ENCODE measurements at places on chromosomes 6 and 20. TPM values are rescaled to one million over a fixed set of nuclear protein-coding genes. Genes with fewer than 3 reads are reported as not detected.

DNA sequence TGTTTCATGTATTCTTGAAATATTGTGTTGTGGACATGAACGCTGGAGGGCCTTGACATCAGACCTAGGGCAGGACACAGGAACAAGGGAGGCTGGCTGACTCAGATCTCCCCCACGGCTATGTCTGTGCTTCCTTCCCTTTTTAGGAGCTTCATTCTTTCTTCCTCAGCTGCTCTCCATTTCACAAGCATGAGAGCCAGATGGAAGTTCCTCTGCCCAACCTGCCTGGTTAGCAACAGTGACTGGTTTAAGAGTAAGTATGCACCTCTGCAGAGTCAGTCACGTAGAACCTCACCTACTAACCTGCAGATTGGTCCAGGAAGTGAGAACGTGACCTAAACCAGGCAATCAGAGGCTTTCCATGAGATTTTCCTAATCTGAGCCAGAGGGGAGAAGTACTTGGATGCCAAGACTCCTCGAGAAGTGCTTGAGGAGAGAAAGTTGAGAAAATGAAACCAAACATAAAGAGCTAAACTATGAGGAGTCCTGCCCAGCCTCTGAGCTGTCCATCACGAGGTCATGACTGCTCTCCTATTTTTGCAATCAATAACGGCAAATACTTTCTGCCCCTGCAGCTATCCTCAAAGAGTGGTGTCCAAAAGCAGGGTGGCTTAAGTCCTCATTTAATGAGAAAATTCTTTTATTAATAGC, 465.2 kb upstream of the CITED2 start:
- DNase-seq: peak; percentile 68

DNA sequence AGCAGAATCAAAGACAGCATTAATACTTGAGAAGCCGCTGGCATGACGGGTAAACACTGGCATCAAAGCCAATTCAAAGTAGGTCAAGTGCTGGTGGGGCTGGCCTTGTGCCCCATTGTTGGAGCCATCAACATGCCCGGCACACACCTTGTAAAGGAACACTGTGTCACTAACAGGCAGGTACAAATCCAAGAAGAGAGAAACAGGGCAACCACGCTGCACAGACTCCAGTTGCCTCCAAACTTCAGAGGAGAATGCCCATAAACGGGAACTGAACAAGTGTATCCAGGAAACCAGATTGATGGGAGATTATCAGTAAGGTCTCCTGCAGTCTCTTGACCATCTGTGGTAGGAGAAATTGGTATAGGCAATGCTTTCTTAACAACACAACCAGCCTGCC, 127.0 kb upstream of the STXBP5 start:
- DNase-seq: peak; percentile 85

GRCh38 chr6:20252311-20252710, 40.0 kb upstream of the MBOAT1 start:
- DNase-seq: no peak

DNA sequence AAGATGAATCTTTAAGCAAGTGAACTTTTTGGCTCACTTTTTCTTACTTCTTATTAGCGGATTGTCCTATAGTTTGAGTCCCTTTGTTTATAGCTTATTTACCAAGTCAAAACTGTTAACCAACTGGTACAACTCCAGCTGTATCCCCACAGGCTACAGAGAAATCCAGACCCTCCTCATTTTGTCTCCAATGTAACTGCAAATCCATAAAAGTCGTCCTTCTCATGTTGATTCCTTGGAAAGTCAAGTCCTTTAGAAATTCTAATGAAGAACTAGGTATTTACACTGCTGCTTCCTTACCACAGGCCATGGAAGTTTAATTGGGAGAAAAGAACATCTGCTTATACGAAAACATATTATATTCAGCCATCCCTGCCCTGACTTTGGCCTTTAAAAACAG, 729.1 kb upstream of the NRSN1 start:
- DNase-seq: no peak

DNA sequence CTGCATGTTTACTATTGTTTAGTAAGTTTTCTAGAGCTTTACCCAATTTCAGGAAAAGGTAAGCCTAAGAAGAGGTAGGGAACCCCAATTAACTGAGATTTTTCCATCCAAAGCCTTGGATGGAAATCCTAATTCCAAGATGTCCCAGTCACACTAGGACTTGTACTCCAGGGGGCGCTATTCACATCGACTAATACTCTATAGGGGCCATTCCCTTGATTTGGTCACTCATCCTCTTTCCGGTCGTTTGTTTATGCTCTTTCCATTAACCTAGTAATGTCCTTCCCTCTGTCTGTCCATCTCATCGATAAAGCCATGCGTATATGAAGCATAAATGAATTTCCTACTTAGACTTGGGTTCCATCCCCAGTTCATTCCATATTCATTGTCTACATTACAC, 80.8 kb upstream of the FUCA2 start:
- DNase-seq: no peak

DNA sequence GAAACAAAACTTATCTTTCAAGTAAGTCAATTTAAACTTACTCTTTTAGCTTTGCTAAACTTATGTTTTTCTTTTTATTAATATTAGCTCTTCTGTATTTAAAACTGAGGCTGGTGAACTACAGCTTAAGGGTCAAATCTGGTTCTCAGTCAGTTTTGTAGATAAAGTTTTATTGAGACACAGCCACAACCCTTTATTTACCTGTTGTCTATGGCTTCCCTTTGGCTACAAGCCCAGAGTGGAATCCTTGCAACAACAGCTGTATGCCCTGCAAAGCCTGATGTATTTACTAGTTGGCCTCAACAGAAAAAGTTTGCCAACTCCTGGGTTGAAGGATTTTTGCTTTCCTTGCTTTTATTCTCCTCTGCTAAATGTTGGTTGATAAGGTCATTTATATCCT, 491.4 kb upstream of the RNF217 start:
- no peak for DNase-seq

DNA sequence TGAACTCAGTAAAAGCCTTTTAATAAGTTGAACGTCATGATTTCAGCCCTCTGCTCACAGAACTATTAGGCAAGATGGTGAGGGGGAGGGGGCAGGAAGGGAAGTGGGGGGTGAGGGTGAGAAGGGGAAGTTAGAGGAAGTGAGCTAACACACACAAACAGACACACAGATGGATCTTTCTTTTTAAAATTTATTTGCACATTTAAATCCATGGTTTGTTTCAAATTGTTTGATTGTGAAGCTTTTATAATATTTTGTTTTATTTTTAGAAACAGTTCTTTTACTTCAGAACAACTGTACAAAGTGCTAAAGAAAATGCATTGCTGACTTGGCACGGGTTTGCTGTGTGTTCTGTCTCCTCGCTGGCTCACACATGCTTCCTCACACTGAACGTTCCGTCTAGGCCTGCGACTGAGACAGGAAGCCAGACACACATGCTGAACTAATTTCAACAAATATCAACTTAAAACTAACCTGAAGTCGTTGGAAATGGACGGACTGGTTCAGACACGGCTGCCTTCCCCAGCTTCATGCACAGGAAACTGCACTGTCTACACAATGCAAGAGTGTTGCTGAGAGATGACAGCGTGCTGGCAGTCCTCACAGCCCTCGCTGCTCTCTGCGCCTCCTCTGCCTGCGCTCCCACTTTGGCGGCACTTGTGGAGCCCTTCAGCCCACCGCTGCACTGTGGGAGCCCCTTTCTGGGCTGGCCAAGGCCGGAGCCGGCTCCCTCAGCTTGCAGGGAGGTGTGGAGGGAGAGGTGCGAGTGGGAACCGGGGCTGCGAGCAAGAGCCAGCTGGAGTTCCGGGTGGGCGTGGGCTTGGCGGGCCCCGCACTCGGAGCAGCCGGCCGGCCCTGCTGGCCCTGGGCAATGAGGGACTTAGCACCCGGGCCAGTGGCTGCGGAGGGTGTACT, 8.1 kb upstream of the ZBP1 start:
- peak; percentile 64 for DNase-seq

DNA sequence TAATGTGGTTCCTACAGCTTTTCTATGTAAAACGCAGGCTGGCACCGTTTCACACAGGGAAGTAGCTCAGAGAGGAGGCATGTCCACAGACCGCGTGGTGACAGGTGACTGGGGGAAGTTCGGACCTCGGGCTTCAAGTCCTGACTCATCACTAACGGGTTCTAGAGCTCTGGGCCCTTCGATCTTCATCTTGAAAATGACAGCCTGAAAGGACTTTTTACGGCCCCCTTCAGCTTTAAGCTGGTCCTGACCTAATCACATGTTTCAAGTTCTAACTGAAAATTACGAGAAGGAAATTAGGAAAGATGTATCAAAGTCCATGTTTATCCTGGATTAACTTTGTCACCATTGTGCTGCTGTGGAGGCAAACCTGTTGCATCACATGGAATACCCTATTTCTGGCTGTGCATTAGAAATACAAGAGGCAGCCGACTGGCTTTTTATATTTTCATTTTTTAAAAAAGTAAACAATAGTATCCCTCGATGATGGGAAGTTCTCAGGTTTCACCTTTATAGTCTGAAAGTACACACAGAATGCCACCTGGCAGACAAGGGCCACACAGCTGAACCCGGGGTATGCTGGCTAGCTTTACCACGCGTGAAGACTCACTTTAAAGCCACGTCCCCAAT, 2.0 kb downstream of the MAN1A1 start:
- DNase-seq: peak; percentile 74

- DNase-seq: no peak
These were observed 220.5 kb downstream of the SYNE1 start for GRCh38 chr6:152416652-152417051.

DNA sequence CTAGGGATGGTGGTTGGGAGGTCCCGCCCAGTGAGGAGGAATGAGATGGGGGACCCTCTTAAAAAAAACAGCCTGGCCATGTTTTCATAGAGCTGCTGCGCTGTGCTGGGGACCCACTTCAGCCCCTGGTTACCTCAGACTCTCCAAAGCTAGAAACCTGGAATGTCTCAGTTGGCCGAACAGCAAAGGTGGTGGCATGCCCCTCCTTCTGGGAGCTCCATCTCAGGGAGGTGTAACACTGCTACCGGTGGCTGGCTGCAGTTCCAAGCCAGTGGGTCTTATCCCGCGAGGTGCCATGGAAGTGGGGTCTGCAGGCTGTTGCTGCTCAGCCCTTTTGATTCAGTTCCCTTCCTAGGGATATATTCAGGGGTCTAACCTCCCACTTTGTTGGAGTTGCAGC, 35.7 kb upstream of the TFB1M start:
- DNase-seq: no peak

- DNase-seq: no peak
These were observed 113.7 kb upstream of the F13A1 start for GRCh38 chr6:6434151-6434550.

GRCh38 chr6:35505999-35506412, 6.7 kb downstream of the TULP1 start:
- no peak for DNase-seq

DNA sequence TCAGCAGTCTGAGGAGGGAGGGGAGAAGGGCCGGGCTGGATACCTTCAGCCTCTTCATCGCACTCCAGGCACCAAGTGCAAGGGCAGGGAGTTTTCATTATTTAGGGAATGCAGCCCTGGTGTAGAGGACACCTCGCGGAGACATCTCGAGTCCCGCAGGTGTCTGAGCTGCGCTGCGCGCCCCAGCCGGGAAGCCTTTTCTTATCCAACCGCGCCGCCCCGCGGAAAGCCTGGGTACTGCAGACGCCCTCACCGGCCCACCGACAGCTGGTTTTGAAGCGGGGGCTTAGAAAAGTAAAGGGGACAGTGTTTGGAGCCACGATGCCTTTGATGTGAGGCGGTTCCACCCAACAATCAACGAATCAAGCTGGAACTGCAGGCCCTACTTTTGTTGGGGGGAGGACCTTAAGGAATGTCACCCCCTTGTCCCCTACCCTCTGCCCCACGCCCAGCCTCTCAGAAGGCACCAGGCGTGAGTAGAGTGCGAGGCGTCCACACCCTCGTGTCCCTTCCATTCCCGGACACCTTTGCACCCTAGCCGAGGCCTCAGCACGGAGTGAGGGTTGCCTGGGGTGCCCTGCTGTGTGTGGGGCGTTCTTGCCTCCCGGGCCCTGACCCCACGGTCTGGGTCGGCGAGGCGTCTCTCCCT, 8.6 kb downstream of the NKX2-2 start:
- DNase-seq: peak; percentile 87

DNA sequence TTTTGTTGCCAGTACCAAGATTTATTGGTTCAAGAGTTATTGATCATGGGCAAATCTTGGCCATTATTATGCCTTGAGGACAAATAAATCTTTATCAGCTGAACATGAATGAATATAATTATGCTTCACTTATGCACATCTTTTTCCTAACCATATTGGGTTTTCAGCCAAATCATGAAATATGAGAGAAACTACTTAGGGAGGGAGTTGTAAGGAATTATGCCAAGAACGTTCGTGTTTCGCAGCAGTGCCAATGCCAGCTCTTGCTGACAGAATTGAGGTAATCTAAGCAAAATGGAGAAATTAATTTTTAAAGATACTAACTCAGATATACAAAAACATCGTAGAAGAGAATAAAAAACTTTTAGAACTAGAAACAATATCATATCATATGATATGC, 301.1 kb upstream of the SASH1 start:
- DNase-seq: no peak

DNA sequence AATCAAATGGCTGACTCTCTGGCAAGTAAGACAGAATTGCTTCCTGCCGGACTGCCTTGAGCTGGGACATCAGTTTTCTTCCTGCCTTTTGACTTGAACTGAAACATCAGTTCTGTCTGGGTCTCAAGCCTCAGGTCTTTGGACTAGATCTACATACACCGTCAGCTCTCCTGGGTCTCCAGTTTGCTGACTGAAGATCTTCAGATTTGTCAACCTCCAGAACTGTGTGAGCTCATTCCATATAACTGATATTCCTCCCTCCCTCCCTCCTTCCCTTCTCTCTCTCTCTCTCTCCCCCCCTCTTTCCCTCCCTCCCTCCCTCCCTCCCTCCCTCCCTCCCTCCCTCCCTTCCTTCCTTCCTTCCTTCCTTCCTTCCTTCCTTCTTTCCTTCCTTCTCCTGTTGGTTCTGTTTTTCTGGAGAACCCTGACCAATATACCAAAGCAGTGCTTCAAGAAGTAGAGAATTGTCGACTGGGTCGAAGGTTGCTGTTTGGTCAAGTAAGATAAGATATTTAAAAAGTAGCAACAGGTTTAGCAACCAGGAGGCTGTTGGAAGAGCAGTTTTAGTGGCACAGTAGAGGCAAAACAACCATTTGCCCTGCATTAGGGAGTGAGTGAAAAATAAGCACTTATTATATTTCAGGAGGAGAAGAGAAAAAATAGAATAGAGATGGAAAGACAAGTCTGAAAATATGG, 33.1 kb upstream of the CMTR1 start:
- DNase-seq: no peak

Gene CD93
- total RNA-seq: 160 TPM

Gene RSPH4A
- 0.72 TPM for total RNA-seq

Gene SMIM26
- total RNA-seq: 59.5 TPM

Gene LY86
- total RNA-seq: 13.8 TPM

Gene TAB2
- total RNA-seq: 65.8 TPM

Gene TFEB
- total RNA-seq: 40.3 TPM

Gene ZBTB24
- 8.5 TPM for total RNA-seq

Gene C6orf15
- total RNA-seq: not detected

Gene CAP2
- total RNA-seq: 7.2 TPM

Gene BTNL2
- not detected for total RNA-seq
